ENCODE measurements at places on chromosomes 4 and X. TPM values are rescaled to one million over a fixed set of nuclear protein-coding genes. Genes with fewer than 3 reads are reported as not detected.

The SPANXN3 gene
- not detected for total RNA-seq

The ASB9 gene
- total RNA-seq = 0.71 TPM

The SHROOM3 gene
- total RNA-seq = not detected

The RIPPLY1 gene
- total RNA-seq = not detected

The SPATA18 gene
- total RNA-seq = 0.09 TPM

The IGSF1 gene
- total RNA-seq = not detected

The ANAPC4 gene
- 52.8 TPM for total RNA-seq

The RADX gene
- 10.4 TPM for total RNA-seq

The OTC gene
- not detected for total RNA-seq

The FAM9A gene
- not detected for total RNA-seq

DNA sequence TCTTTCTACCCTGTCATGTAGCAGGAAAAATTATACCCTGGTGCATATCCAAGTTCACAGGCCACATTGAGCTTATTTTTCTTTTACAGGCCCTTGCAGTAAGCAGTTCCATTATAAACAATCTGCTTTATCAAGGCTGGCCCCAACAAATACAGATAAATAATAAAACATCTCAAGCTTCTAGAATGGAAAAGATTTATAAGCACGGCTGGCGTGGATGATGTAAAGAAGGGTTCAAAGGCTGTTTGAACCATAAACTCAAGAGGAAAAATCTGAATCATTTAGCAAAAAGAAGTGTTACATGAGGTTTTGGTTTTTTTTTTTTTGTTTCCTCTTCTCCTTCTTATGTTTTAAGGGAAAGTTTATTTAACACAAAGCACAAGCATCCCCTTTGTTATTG is 109.7 kb downstream of the UNC5C start:
- no peaks in the 10 kb centered on the region for H3K36me3 ChIP-seq
- H3K27me3 ChIP-seq = peaks cover 6% of the 10 kb centered on the region
- no peak for DNase-seq
- H3K4me1 ChIP-seq = no peaks in the 10 kb centered on the region
- no peak overlapping the region for H3K27ac ChIP-seq

- H3K4me1 ChIP-seq = peaks cover 3% of the 10 kb centered on the region
- H3K36me3 ChIP-seq = no peaks in the 10 kb centered on the region
- H3K27me3 ChIP-seq = peaks cover 6% of the 10 kb centered on the region
- no peak for DNase-seq
- H3K27ac ChIP-seq = no peak overlapping the region
Measured at GRCh38 chr4:8030121-8030781, 90.6 kb upstream of the AFAP1 start.

GRCh38 chrX:51332188-51332942 is at the start of gene NUDT10:
NUDT10 (plus strand) TSS chrX:51332822; CDS start chrX:51332966, 144 bp downstream.
- H3K36me3 ChIP-seq = no peaks in the 10 kb centered on the region
- peaks cover 4% of the 10 kb centered on the region for H3K27me3 ChIP-seq
- H3K4me3 ChIP-seq = peak within 1 kb of the TSS; percentile 89
- H3K4me1 ChIP-seq = no peaks in the 10 kb centered on the region

GRCh38 chrX:44344687-44345086 is 1.2 kb upstream of the EFHC2 start:
- no peak for DNase-seq
- H3K4me1 ChIP-seq = peaks cover 6% of the 10 kb centered on the region
- H3K27me3 ChIP-seq = no peaks in the 10 kb centered on the region
- no peaks in the 10 kb centered on the region for H3K36me3 ChIP-seq
- peak overlapping the region; percentile 91 for H3K27ac ChIP-seq
- peak overlapping the region; percentile 74 for H3K4me3 ChIP-seq

- peaks cover 4% of the 10 kb centered on the region for H3K27me3 ChIP-seq
- no peaks in the 10 kb centered on the region for H3K36me3 ChIP-seq
- no peak for DNase-seq
Measured at GRCh38 chr4:41436419-41436818, 101.5 kb upstream of the LIMCH1 start.

GRCh38 chr4:124203613-124204238 is 508.8 kb downstream of the ANKRD50 start:
- H3K27me3 ChIP-seq = no peaks in the 10 kb centered on the region
- H3K4me1 ChIP-seq = no peaks in the 10 kb centered on the region
- no peak overlapping the region for H3K27ac ChIP-seq
- H3K36me3 ChIP-seq = no peaks in the 10 kb centered on the region

DNA sequence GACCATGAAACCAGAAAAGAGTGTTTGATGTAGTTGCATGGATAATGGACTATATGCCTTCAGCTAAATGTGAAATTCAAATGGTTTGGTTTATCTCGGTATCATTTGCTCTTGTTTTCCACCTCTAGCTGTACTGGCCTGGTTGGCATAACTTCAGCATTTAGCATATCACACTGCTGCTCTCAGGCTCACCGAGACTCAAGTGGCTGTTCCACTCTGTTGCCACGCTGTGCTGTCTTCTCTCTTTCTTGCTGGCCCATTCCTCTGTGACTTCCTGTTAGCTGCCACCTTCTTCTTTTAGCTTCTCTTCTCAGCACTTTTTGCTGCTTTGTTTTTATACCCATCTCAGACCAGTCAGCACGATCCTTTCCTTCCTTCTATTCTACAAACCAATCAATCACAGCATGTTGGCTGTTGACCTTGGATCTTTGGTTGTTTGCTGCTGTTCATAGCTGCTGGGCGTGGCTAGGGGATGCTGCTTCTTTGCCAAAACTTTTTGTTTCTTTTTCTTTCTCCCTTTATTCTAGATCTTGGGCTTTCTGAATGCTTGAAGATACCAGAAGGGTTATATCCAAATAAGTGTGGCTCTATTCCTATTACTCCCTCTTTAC is 24.0 kb downstream of the INTS6L start:
- no peak overlapping the region for H3K4me3 ChIP-seq
- no peaks in the 10 kb centered on the region for H3K36me3 ChIP-seq
- H3K4me1 ChIP-seq = peaks cover 14% of the 10 kb centered on the region

- no peaks in the 10 kb centered on the region for H3K36me3 ChIP-seq
- H3K27me3 ChIP-seq = no peaks in the 10 kb centered on the region
- no peak overlapping the region for H3K27ac ChIP-seq
- H3K4me1 ChIP-seq = no peaks in the 10 kb centered on the region
- no peak overlapping the region for H3K4me3 ChIP-seq
- no peak for DNase-seq
Measured at GRCh38 chr4:93759506-93759905, 69.0 kb upstream of the ATOH1 start.

GRCh38 chr4:84683064-84683850 is 100.3 kb downstream of the CDS1 start:
- peaks cover 14% of the 10 kb centered on the region for H3K27me3 ChIP-seq
- no peak for DNase-seq
- peaks cover 25% of the 10 kb centered on the region for H3K4me1 ChIP-seq
- H3K27ac ChIP-seq = no peak overlapping the region

GRCh38 chr4:101222156-101222845 is 125.0 kb downstream of the PPP3CA start:
- H3K4me3 ChIP-seq = no peak overlapping the region
- H3K27me3 ChIP-seq = peaks cover 2% of the 10 kb centered on the region
- H3K36me3 ChIP-seq = peaks cover 1% of the 10 kb centered on the region

- no peaks in the 10 kb centered on the region for H3K27me3 ChIP-seq
- DNase-seq = no peak
- no peak overlapping the region for H3K27ac ChIP-seq
- H3K36me3 ChIP-seq = peaks cover 3% of the 10 kb centered on the region
- no peak overlapping the region for H3K4me3 ChIP-seq
- H3K4me1 ChIP-seq = no peaks in the 10 kb centered on the region
Measured at GRCh38 chrX:148416142-148416541, 84.3 kb upstream of the AFF2 start.

DNA sequence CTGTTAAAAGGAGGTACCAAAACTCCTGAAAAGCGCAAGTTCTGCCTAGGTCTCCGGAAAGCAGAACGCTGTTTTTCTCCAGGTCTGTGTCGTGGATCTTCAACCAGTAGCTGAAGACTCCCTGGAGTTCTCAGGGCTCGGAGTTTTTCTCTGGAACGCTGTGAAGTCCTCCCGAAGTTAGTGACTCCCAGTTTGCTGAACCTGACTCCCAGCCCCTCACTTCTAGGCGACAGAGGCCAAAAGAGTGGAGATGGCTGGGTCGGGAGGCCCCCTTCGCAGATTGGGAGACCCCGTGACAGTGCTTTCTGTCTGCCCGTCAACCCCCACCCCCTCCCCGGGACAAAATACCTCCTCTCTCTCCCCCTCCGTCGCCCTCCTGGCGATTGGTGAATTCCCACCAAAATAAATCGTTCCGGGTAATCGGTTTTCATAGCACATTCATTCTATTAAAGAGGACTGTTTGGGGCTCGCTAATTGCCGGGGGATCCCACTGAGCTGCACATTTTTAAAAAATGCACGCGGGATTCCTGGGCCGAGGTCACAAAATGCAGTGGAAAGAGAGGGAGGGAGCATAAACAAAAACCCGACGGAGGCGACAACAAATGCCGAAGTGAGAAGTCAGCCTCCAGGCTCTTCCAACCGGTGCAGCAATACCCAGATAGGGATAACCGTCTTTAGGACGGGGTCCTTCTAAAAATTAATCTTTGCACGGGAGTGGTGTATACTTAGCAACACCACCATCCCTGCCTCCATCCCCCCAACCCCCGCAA is 4.0 kb upstream of the MSX1 start:
- peaks cover 78% of the 10 kb centered on the region for H3K27me3 ChIP-seq
- peaks cover 2% of the 10 kb centered on the region for H3K36me3 ChIP-seq
- peak overlapping the region; percentile 35 for H3K4me3 ChIP-seq
- peak overlapping the region; percentile 13 for H3K27ac ChIP-seq

DNA sequence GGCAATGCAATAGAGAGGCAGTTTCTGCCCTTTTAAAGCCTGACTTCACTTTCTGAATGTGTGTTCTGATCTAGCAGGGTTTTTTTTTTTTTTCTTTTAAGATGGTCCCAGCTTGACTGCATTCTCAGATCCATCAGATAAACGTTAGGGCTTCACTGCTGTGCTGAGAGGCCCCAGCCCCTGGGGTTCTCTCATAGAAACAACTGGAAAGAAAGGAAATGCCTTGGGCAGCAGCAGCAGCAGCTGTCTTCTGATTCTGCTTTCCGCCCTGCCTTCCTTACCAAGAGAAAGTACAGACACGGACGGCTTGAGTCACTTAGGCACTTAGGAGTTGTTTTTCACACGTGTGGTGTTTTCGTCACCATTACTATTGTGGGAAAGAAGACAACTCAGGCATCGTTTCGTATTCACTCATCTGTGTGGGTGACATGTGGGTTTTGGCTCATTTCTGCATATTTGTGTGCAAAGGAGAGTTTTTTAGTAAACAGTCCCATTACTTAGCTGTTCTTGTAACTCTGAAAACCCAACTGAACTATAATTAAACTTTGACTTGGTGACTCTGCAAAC is 172.0 kb downstream of the PTTG2 start:
- peaks cover 51% of the 10 kb centered on the region for H3K4me1 ChIP-seq
- H3K27me3 ChIP-seq = no peaks in the 10 kb centered on the region
- H3K36me3 ChIP-seq = peaks cover 56% of the 10 kb centered on the region
- DNase-seq = peak; percentile 48
- peak overlapping the region; percentile 47 for H3K4me3 ChIP-seq

DNA sequence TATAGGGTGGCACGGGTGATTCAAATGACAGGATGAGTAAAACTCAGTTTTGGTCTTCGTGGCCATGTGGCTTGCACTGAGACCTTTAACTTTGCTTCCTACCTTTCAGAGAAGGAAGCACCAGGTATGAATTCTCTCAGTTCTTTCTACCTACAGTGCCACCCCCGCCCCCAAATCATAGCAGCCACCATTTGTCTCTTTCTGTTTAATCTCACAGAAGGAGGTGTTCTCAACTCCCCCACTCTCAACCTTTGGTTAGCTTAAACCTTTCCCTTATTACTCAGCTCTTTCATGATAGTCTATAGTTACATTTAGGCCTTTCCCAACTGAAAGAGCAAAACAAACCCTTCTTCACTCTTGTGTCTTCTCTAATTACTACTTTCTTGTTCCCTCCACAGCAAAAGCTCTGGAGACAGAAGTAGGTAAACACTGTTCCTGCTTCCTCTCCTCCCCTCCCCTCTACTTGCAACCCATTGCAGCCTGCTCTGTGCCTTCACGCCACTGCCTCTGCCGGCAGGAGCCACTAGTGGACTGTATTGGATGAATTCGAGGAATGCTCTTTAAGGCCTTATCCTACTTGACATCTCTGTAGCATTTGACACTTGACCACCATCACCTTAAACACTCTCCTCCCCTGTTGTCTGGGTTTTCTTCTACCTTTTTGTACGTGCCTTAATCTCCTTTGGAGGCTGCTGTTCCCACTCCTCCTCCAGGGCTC is 123.7 kb downstream of the AFF1 start:
- no peaks in the 10 kb centered on the region for H3K27me3 ChIP-seq
- H3K36me3 ChIP-seq = peaks cover 34% of the 10 kb centered on the region
- H3K4me3 ChIP-seq = no peak overlapping the region
- no peak overlapping the region for H3K27ac ChIP-seq
- H3K4me1 ChIP-seq = peaks cover 35% of the 10 kb centered on the region

- no peak for DNase-seq
- peak overlapping the region; percentile 65 for H3K4me3 ChIP-seq
- peaks cover 27% of the 10 kb centered on the region for H3K4me1 ChIP-seq
- no peaks in the 10 kb centered on the region for H3K27me3 ChIP-seq
- peaks cover 27% of the 10 kb centered on the region for H3K36me3 ChIP-seq
Measured at GRCh38 chrX:136658151-136658550, 10.2 kb downstream of the CD40LG start.

- H3K27ac ChIP-seq = no peak overlapping the region
- no peak for DNase-seq
- no peaks in the 10 kb centered on the region for H3K4me1 ChIP-seq
- H3K36me3 ChIP-seq = peaks cover 1% of the 10 kb centered on the region
- H3K27me3 ChIP-seq = peaks cover 17% of the 10 kb centered on the region
- H3K4me3 ChIP-seq = no peak overlapping the region
Measured at GRCh38 chr4:1112174-1112820, 1.1 kb downstream of the RNF212 start.

DNA sequence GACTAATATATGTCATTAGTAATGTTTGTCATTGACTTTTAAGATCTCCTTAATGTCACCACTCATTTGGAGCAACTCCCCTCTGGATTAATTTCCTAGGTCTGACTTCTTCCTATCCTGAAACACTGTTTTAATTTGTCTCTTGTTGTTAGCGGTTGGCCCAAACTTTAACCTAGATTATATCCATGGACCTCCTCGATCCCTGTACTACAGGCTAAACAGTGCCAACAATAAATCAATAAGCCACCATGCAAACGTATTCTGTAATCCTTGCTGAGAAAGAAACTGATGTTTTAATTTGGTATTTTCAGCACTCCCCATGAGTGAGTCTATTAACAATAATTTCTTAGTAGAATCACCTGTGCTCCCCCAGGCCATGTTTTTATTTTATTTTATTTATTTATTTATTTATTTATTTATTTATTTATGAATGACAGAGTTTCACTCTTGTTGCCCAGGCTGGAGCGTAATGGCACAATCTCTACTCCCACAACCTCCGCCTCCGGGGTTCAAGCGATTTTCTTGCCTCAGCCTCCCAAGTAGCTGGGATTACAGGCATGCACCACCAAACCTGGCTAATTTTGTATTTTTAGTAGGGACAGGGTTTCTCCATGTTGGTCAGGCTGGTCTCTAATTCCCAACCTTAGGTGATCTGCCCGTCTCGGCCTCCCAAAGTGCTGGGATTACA is 204.1 kb downstream of the IL15 start:
- no peak overlapping the region for H3K4me3 ChIP-seq
- H3K4me1 ChIP-seq = no peaks in the 10 kb centered on the region
- H3K36me3 ChIP-seq = no peaks in the 10 kb centered on the region
- no peaks in the 10 kb centered on the region for H3K27me3 ChIP-seq
- no peak overlapping the region for H3K27ac ChIP-seq
- DNase-seq = no peak

- H3K36me3 ChIP-seq = peaks cover 3% of the 10 kb centered on the region
- no peak overlapping the region for H3K27ac ChIP-seq
- no peak for DNase-seq
- no peak overlapping the region for H3K4me3 ChIP-seq
- H3K4me1 ChIP-seq = peaks cover 12% of the 10 kb centered on the region
Measured at GRCh38 chrX:134715930-134716619, 57.8 kb upstream of the PLAC1 start.
